ENCODE measurements at places on chromosomes 3 and 15.

- peak; percentile 60 for DNase-seq
Measured at GRCh38 chr3:9976721-9977709, 9.6 kb downstream of the EMC3 start.

DNA sequence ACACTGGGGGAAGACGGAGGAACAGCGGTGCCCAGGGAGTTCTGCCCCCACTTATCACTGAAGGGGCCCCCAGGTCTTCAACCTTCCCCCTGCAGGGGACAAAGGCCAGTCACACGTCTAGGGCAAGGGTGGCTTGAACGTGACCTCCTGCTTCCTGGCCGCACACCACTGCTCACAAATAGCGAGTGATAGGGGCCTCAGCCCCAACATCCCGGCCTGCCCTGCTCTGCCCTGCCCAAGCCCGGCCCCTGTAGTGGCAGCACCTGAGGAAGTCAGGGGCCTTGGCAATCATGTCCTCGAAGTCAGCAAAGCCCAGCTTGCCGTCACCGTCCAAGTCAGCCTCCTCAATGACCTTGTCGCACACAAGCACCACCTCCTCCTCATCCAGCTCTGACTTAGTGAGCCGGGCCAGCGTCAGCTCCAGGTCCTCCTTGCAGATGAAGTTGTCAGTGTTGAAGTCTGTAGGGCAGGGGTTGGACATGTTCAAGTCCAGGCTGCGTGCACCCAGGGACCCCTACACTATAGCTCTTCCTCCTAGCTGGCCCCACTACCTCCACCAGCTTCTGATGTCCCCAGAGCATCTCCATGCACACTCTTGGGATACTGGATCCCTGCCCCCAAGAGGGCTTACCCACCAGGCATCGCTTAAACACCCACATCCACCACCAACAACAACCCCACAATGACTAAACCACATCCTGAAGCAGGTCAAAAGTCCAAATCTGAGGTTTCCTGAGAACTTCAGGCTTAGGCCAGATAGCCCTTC, 13.3 kb downstream of the SH2D7 start:
- DNase-seq: no peak

- no peak for DNase-seq
Measured at GRCh38 chr15:100972975-100973350, 53.8 kb downstream of the LRRK1 start.

DNA sequence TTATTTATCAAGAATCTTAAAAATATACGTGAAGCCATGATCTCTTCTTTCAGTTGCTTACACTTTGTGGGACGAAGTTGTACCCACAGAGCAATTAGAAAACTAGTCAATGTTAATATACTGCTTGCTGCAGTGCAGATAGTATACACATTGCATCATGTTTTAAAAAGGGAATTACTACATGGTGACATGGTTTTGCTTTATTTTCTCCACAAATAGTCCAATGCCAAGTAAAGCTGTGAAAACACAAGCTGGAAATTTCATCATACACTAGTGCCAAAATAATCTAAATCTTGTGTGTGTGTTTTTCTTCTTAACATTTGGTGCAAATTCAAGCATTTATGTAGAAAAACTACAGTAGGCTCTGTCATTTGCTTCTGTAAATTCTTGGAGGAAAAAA, 233.0 kb downstream of the EPHA3 start:
- DNase-seq: no peak

DNA sequence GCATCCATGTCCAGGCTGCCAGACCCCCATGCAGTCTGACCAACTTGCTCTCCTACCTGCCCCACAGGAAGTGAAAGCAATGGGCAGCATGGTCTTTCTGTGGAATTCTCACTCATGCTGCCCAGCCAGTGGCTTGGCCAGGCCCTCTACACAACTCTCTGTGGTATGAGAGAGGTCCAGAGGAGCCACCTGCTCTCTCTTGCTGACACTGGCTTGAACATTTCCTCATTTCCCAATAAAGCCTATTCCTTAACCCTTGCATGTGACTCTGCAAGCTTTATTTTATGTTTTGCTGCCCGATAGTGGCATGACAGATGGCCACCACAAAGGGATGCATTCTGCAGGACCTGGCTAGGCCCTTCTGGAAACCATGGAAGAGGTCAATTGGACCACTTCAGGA, 53.8 kb downstream of the CCR1 start:
- DNase-seq: no peak

DNA sequence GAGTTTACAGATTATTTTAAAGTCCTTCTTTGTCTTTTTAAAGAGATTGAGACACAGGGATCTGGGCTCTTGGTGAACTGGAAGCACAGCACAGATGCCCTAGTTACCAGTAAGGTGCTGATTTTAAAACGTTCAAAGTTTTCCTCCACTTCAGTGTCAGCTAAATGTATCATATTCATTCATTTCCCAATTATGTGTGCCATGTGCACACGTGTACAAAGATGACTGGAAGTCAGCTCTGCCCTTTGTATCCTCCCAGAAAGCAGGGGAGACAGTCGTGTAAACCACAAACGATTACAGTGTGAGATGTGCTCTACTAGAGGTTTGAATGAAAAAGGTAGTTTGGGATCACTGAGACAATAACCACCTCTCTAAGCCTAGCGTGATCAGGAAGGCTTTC, 730 bp downstream of the ZKSCAN7 start:
- DNase-seq: no peak

GRCh38 chr3:14617508-14618023, 34.0 kb upstream of the CCDC174 start:
- DNase-seq: no peak

- no peak for DNase-seq
Measured at GRCh38 chr15:87089551-87089950, 1009.9 kb downstream of the AGBL1 start.

DNA sequence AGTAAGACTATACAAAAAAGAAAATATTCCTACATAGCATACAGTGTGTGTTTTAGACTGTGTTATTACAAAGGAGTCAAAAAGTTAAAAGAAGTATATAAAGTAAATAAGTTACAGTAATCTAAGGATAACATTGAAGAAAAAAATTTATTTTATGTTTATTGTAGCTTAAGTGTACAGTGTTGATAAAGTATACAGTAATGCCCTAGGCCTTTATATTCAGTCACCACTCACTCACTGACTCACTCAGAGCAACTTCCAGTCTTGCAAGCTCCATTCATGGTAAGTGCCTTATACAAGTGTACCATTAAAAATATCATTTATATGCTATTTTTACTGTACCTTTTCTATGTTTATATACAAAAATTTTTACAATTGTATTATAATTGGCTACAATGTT, 220.1 kb downstream of the BCHE start:
- DNase-seq: no peak

DNA sequence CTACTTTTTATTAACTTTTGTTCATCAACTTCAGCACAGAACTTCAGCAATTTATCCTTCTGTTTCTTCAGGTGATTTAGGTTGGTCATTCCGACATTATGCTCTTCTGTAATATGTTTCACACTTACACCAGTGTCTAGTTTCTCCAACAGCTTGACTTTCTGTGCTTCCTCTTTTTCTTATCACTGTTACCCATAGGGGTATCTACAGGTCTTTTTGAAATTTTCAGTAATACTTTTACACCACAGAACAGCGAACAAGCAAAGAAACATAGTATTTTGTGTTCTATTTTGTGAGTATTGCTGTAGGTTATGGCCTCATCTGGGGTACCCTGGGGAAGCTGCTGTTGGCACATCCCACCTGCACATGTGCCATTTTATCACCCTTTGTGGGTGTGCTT, 260.7 kb downstream of the NSUN3 start:
- DNase-seq: no peak

GRCh38 chr3:111955876-111956275, 22.9 kb upstream of the ABHD10 start:
- no peak for DNase-seq

- no peak for DNase-seq
Measured at GRCh38 chr3:10281951-10282350, 10.8 kb downstream of the GHRL start.

DNA sequence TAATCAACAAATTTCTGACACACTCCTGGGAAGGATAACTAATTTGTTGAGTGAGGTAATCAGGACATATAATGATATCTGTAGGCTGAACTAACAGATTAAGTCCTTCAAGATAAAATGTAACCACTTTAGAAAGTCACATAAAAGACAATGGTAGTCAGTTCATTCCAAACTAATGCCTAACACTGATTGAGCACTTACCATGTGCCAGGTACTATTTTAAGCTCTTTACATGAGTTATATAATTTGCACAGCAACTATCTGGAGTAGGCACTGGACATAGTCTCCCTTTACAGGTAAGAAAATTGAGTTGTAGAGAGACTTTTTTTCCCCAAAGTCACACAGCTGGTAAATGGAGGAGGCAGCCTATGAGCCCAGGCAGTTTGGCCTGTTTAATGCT, 211.2 kb upstream of the CFAP20DC start:
- no peak for DNase-seq

DNA sequence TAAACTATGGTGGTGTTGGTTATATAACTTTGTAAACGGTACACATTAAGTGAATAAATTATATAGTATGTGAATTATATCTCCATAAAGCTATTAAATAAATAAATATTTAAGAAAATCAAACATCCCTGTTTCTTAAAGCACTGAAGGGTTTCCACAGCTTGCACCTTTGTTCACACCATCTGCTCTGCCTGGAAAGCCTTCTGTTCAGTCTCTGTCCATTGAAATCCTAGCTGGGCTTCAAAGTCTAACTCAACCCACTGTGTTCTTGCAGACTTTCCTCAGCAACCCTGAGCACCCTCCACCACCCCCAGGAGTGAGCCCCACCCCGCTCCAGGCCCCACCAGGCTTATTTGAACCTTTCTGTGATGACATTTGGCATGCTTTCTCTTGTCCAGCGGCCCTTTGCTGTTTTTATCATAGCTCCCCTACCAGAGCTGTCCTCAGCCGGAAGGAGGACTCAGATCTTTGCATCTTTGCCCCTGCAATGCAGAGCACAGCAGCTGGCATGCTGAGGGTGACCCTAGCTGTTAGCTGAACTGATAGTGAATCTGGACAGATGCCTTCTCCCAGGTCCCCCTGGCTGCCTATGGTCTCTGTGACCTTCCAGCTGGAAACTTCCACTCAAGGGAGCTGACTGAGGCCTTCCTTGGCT, 105.2 kb downstream of the DAPK2 start:
- DNase-seq: no peak
